Right lung (tissue), 10 donors: ENCODE measurements at places on chromosomes 11 and 22.

- DNase-seq = no peak
These were observed 5.9 kb downstream of the SF1 start for GRCh38 chr11:64772303-64773018.

GRCh38 chr22:29700206-29700899, 19.4 kb upstream of the CABP7 start:
- DNase-seq = no peak

- DNase-seq = peak; percentile 42
These were observed 4.6 kb downstream of the APOL4 start for GRCh38 chr22:36197065-36197440.

DNA sequence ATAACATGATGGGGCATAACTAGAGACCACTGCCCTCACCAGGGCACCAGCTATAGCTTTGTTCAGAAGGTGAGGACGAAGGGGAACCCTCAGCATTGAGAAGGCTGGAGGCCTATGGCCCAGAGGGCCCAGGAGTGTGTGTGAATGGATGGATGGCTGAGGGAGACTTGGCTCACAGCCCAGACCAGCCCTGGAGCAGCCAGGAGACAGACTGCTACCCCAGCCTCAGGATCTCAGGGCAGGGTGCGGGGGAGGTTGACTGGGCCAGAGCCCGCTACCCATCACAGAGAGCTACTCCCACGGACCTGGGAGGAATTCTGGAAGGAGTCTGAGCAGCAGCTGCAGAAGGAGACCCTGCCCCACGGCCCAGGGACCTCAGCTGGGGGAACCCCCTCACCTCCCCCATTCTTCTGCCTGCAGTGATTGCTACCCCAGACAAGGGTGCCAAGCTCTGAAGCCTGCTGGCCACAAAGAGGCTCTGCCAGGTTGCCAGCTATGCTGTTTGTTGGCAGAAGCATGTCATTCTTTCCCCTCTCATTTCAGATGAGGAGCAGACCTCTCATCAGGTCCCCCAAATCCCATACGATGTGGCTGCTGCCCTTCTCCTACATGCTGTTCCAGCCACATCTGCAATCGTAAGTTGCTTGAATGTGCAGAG, 5.4 kb upstream of the CSDC2 start:
- DNase-seq = no peak

DNA sequence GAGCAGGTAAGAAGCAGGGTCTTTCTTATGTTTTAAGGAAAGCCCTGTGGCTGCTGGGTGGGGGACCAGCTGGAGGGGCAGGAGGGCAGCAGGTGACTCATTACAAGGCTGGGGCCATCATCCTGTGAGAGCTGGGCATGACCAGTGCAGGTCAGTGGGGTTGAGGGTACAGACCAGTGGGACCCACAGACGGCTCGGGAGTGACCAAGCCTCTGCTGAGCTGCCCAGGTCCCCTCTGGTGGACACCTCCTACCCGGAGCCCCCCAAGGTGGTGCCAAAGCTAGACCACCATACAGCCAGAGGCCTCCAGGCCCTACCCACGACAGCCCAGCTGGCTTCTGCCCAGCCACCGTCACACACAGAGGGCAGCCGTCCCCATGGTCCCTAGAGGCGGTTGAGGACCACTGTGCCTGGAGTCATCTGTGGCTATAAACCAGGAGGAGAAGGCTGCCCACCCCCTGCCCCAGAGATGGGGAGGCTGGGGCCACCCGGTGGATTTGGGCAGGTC, 670 bp downstream of the MYEOV start:
- DNase-seq = no peak
